NCI-H146 (cell line): ENCODE measurements at places on chromosomes 11 and 22.

GRCh38 chr11:72736452-72737069 is 15.6 kb downstream of the ARAP1 start:
- DNase-seq, result no peak

DNA sequence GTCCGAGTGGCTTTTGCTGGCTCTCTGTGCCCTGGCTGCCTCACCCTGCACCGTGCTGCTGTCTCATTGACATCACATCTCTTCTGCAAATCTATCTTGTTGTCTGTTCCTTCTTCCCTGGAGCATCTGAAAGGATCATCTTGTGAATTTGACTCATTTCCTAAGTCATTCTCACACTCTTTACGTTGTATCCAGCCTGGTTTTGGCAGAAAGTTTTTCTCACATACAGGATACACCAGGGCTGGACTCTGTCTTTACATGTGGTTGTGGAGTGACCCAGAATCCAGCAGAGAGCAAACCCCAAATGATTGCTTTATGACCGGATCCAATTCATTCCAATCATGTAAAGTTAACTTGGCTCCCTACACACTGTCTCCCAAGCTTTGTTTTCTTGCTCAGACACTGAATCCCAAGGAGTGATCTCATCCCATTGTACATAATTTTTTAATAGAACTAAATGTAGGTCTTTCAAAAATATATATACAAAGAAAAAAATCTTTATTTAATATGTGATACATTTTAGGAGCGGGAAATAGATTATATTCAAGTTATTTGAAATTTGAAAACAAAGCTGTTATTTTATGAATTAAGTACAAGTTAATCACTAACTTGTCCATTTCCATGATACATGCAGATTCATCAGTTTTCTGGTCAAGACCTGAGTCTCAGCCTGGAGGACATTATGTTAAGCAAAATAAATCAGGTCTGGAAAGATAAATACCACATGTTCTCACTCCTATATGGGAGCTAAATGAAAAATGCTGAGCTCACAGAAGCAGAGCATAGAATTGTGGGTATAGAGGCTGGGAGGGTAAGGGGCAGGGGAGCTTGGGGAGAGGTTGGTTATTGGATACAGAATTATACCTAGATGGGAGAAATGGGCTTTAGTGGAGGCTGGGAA is 2.9 kb upstream of the RFPL1 start:
- DNase-seq, result no peak

- DNase-seq, result peak; percentile 26
Observed at GRCh38 chr11:124717786-124718651, 21.7 kb upstream of the NRGN start.

DNA sequence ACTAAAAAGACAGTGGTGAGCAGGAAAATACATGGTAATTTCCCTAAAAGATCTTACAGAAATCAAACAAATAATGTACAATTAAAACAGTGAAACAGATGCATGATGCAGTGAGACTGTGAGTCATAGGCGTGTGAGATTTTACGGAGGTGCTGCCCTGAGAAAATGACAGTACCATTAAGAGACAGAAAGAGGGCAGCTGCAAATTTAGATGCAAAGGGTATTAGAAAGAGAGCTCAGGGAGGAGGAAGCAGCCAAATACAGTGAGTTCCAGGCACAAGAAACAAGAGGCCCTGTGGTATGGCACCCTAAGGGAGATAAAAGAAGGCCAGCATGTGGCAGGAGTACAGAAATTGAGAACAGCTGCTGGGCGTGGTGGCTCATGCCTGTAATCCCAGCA is 88.5 kb upstream of the FIBIN start:
- DNase-seq, result peak; percentile 24

DNA sequence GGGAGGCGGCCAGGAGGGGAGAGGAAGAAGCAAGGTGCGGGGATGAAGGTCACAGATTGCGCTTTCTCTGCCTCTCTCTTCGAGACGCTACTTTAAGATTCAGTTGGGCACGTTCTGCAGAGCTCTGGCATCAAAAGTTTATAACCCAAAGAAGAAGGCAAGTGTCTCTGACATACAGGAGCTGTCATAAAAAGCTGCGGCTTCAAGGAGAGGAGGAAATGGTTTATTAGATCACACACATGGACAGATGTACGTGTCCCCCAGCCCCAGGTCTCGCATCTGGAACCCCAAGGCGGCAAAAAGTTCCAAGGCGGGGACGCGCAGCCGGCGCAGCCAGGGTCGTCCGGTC is 589.0 kb downstream of the OPCML start:
- DNase-seq, result no peak

DNA sequence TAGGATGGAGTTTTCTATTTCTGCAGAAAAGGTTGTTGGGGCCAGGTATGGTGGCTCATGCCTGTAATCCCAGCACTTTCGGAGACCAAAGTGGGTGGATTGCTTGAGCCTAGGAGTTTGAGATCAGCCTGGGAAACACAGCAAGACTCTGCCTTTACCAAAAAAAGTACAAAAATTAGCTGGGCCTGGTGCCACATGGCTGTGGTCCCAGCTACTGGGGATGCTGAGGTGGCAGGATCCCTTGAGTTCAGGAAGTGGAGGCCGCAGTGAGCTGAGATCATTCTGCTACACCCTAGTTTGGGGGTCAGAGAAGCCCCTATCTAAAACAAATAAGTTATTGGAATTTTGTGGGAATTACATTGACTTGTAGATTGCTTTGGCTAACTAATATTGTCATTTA is 71.7 kb downstream of the FDX1 start:
- no peak for DNase-seq

GRCh38 chr22:29245626-29246385 is 22.0 kb downstream of the RHBDD3 start:
- DNase-seq, result peak; percentile 42

DNA sequence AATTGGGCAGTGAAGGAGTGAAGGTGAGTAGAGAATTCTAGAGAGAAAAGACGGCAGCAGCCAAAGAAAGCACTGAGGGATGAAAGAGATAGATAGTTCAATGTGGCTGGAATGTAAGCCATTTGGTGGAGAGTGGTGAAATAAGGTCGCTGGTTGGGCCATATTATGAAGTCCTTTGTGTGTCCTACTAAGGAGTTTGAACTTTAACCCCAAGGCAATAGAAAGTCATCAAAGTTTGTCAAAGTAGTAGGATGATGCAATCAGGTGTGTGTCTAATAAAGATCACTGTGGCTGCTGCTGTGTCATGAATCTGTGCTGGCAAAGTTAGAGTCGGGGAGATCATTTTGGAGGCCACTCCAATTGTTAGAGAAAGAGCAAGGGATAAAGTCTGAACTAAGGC is 18.7 kb downstream of the RNF121 start:
- no peak for DNase-seq

DNA sequence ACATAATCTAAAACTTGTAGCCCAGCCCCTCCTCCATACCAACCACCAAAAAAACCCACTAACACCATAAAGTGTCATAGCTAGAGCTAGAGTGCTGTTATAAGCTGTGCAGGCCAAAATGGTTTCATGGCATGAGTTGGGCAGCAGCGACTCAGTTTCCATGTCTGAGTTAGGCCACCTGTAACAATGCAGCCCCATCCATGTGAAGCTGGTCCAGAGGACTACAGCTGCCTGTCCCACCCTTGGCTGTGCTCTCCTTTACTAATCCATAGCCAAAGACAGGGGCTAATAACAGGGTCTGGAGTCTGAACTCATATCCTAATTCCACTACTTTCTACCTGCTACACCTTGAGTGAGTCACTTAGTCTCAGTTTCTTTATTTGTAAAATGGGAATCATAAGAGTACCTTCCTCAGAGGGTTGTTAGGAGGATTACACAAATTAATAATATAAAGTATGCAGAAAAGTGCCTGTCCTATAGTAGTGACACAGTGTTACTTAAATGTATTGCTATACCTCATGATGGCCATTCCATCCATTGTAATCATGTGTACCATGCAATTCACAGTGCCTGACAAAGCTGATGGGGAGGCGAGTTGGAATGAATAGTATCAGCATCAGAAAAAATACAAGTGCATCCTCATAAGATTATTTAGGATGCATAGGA is 20.6 kb downstream of the KCNQ1OT1 start:
- no peak for DNase-seq

DNA sequence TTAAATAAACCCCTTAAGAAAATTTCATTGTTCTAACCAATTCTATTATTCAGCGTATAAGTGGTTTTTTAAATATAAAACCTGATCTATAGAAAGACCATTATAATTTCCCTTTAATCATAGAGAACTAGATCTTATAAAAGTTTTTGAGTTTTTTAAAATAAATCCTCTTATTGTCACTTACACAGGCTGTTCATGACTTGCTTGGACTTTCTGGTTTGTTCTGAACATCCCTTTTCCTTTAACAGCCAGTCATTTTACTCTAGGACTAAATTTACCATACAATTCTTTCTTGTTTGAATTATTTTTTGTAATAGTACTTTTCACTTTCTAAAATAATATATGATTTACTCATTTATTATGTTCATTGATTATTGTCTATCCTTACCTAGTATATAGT is 4.7 kb downstream of the NXPE2 start:
- DNase-seq, result no peak

DNA sequence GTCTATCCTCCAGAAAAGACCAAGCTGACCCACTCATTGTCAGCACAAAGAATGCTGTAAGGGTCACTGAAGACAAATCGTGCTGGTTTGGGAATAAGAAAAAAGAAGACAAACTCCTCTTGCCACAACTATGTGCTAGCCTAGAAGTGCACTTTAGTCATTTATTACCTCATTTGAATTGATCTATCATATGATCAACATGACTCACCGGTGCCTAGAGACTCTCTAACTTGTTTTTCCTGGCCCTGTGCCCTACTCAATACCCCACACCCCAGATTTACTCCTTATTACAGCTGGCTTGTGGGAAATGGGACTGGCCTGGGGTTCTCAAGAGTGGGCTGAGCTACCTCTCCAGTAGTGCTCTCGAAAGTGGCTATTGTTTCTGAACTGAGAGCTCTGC is 35.9 kb upstream of the HORMAD2 start:
- no peak for DNase-seq

DNA sequence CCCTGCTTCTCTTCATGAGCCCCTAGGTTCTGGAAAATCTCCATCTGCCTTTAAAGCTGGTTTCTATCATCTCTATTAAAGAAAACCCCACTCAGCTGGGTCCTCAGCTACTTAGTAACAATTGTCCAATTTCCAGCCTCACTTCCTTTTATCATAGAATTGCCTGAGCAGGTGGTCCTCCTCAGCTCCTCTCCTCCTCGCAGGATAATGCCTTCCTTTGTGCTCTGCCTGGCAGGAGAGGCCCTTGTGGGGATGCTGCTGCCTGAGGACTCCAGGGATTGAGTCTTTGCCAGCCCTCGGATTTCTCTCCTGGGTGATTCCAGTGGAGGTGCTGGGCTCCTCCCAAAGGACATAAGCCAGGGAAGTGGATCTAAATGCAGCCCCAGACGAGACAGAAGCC is 448.3 kb downstream of the INSC start:
- DNase-seq, result no peak

- DNase-seq, result no peak
Observed at GRCh38 chr11:44774731-44775130, 48.0 kb downstream of the TSPAN18 start.

DNA sequence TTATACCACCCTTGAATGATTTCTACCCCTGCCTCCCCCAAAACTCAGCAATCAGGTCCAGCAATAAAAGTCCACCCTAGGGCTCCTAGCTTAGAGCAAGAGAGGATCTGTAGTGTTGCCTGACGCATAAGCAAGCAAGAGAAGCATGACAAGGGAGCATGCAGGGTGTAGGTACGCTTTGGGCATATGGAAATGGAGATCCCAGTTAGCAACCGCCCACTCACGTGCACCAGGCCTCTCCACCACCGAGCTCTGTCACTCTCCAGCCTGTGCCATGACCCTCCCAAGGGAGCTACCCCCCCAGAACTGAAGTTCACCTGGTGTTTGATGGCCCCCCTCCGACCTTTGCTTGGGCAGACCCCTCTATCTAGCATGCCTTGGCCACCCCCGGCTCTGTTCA is 39.4 kb downstream of the SERPINH1 start:
- no peak for DNase-seq

DNA sequence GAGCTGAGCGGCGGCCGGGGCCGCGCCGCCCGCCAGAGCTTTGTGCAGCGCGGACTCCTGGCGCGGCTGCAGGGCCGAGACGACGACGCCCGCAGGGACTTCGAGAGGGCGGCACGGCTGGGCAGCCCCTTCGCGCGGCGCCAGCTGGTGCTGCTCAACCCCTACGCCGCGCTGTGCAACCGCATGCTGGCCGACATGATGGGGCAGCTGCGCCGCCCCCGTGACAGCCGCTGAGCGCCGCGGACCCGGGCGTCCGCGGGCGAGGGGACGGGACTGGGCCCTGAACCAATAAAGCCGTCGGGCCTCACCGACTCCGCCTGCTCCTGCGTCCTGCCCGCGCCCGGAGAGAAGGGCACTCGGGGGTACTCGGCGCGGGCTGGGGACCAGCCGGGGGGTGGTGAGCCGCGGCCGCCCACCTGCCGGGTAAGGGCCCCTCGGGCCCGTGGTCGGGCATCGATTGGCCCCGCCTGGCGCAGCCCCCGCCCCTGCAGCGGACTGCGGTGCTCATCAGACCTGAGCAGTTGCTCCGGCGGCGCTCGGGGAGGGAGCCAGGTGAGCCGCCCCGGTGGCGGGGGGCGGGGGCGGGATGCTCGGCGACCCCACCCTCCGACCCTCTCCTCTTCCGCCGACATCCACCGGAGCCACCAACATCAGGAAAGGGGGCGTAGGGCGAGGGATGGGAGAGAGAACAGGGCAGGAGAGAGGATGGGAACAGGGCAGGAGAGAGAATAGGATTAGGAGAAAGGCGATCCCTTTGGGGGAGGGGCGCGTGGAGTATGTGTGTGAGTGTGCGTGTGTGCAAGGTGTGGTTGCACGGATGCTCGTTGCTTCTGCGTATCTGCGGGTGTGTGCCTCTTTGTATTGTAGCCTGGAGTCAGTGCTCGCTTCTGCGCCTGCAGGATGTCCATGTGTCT is at the start of gene TMEM25:
TSS of gene TMEM25 (plus strand) at position 510 of the 914 bp plus-strand sequence. CDS start 610 bp downstream, outside the sequence.
- DNase-seq, result peak; percentile 79

- peak; percentile 81 for DNase-seq
Observed at GRCh38 chr11:11028017-11028692, 170.3 kb upstream of the ZBED5 start.

DNA sequence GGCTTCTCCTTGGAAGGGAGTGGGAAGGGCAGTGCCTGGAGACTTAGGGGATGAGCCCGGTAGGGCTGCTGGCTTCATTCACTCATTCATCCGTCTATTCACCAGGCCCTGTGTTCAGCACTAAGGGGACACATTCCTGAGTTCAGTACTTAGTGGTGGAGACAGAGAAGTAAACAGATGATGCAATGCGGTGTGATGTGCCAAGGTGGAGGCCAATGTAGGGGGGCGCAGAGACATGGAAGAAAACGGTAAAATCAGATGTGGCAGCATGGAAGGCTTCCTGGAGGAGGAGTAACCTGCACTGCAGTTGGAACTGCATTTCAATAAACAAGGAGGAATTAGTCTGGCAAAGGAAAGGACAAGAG is 21.3 kb downstream of the GRIK4 start:
- DNase-seq, result no peak
